ENCODE measurements at places on chromosomes 7 and 10.

- no peak for DNase-seq
Measured at GRCh38 chr7:134916171-134916883, 70.0 kb upstream of the AGBL3 start.

DNA sequence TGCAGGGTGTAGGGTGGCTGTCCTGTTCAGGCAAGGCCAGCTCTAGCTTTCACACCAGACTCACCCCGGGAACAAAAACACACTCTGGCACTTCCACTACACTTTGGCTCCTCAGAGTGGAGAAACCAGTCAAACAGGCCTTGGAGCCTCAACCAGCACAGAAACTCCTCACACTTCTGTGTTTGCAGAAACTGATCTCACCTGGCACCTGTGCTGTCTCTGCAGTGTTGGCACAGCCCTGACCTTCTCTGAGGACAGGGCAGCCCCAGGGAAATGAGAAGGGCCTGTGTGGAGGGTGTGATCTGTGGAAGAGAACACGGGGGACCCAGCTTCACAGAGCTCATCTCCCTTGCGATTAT is 4.1 kb upstream of the CALML5 start:
- DNase-seq, result no peak

DNA sequence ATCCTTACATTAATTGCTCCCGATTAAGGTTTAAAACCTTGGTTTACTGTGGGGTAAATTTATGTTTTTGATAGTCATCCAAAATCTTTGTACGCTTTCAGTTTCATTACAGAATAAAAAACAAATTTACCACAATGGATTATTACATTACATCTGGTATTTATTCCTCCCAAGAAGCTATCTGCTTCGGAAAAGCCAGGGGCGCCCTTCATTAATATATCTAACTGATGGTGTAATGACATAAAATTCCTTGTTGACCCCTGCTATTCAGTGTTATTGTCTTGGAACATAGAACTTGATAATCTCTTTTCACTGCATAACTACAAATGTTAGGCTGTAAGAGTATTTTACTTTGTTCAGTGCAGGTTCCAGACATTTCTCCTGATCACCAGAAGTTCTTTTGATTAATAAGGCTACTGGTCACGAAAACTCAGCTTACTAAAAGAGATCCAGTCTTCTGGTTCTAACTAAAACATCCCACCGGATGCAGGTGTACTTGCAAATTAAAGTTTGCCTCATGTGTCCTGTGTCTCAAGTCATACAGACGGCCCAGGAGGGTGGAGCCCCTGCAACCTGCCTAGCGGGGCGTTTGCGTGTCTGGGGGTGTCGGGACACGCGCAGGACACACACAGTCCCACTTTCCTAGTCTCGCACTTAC is 581 bp upstream of the GLCCI1 start:
- peak; percentile 84 for DNase-seq

GRCh38 chr7:28570970-28571288 is 158.6 kb downstream of the CREB5 start:
- DNase-seq, result no peak

DNA sequence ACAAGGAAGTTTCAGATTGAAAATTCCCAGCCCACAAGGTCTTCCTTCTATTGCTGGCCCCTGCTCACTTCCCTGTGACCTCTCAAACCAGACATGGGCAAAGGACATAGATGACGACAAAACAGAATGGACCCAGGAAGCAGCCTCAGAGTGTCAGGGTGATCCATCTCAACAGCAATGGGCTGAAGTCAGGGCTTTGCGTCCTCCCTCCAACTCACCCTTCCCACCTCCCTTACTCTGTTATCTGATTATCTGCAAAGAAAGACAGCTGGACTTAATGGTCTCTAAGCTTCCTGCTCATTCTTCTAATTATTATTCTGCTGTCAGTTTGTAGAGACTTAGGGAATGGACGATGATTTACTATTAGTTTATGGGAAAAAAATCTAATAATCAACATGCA is 115.9 kb downstream of the PIP4K2A start:
- DNase-seq, result no peak

DNA sequence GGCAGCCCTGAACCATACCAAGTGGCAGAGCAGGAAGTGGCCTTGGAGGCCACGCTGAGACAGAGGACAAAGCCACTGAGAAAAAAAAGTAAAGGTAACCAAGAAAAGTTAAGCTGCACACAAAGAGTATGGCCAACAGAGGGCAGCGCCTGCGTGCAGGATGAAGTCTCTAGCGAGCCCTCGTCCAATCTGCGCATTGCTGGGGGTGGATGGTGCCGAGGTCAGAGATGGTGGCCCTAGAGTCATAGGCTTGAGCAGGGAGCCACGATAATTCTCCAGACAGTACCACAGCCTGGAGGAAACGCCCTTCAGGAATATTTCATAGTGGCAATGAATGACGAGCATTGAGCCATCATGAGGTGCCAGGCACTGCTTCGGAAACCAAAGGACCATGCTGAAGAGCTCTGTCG is 9.7 kb downstream of the ATP6V0E2 start:
- peak; percentile 49 for DNase-seq

- no peak for DNase-seq
Measured at GRCh38 chr10:106360870-106361269, 803.6 kb downstream of the SORCS1 start.

DNA sequence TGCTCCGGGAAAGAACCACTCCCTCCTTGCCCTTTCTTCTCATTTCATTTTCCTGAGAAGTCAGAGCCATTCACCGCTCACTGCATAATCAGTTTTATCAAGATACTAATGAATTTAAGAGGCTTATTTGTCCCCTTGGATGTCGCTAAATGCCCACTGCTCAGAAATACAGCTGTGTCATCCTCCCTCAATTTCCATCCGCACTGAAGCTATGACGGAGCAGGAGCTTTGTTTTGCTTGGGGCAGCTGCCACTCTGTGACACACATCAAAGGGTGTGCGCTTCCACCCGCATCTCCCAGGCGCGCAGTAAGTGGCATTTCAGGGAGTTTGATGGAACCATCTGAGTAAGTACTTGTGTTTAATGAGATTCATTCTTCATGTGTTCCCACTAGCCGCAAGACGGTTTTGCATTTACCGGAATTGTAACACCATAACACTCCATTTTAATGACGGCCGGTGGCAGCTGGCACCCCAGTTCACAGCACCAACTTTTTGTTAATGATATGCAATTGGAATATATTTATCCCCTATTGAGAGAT is 103.8 kb upstream of the PARD3 start:
- peak; percentile 27 for DNase-seq

- no peak for DNase-seq
Measured at GRCh38 chr7:154674191-154674590, 328.7 kb downstream of the PAXIP1 start.

DNA sequence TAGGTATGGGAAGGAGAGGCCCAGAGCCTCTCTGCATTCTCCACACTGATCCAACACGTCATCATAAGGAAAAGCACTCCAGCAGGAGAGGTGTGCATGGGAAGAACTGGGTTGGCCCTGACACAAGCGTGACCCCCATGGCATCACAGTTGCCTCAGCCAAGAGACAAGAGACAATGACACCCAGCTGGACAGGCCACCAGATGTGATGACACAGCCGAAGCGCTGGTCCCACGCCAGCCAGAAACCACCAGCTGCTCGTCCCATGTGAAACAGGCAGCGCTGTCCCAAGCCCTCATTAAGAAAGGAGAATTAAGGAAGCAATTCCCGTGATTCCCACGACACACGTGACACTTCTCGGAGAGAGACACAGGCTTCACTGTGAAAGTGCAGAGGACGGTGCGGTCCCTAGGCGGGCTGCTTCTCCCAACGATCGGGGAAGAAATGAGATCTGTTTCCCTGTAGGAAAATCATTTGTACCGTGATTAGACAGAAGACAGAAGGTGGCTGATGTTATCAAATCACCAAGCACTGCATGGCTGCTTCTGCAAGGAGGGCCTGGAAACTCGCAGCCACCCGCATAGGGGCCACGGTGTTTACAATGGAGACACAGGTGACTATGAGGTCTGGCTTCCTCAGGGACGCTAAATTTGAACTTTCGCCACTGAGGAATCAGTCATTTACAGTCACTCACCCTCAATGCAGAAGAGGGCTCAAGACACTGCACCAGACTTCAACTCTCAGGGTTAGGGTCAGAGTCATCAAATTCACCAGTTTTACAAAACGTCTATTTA is 74.5 kb downstream of the DIP2C start:
- DNase-seq, result no peak

- no peak for DNase-seq
Measured at GRCh38 chr10:96468845-96469244, 44.9 kb downstream of the TLL2 start.

DNA sequence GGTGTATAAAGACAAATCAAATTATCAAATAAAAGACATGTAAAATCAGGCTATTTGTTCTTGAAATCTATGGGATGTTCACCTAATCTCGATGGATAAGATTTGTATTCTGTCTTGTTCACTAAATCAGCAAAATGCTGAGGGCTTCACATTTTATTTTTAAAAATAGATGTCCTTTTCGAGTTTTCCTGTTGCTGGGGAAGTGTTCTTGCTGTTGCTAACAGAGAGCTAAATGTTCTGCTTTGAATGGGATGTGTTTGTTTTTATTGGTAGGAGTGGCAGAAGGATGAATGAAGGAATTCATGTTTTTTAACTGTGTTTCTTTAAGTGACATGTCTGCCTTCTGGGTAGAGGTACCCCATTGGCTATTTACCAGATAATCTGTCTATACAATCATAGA is 7.3 kb upstream of the SNX13 start:
- DNase-seq, result no peak

DNA sequence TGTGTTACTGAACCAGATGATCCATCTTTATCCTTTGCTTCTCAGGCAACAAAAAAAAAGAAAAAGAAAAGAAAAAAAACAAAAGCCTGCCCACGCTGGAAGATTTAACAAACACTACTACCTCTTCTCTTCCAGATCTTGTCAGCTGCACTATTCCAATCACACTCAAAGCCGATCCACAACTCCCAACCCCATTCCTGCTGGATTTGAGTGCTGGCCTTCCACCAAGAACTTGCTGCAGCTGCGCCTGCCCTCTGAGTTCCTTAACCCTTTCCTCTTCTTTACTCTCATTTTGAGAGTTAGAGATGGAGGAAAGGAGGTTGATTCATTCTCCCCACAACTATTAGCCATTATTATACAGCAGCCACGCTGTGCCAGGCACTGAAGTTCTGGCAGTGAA is 16.0 kb upstream of the ITGA8 start:
- no peak for DNase-seq

- DNase-seq, result no peak
Measured at GRCh38 chr7:94182721-94183120, 178.6 kb upstream of the BET1 start.

- DNase-seq, result peak; percentile 45
Measured at GRCh38 chr10:113058523-113059370, 108.7 kb downstream of the TCF7L2 start.

GRCh38 chr10:4247379-4247778 is 462.4 kb upstream of the KLF6 start:
- DNase-seq, result no peak

DNA sequence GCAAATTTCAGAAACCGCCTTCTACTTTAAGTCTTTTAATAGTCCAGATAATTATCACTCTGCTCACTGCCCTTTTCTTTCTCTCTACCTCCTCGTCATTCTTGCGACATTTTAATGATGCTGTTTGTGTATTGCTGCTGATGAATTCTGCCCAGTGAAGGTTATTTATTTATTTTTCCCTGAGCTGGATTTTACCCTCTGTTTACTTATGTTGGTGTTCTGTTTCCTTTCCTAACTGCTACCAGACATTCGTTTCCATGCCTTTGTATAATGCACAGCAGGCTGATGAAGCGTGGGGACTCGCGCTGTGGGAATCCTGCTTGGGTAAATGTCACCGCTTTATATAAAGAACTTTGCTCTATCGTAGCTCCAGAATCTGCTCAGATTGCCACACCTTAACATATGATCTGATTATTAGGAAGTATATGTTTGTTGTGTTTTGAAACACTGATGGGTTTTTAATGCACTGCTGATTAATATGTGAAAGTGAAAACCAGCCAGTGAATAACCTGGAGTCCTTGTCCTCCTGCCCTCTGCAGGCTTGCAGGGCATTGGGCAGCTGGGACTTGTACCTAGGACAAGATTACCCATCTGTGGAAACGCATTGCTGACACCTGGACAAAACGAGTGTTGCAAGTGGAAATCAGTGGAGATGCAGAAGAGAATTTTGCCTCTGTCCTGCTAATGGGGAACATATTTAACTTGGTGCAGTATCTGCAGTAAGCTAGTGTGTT is 291.5 kb downstream of the SDK1 start:
- no peak for DNase-seq

DNA sequence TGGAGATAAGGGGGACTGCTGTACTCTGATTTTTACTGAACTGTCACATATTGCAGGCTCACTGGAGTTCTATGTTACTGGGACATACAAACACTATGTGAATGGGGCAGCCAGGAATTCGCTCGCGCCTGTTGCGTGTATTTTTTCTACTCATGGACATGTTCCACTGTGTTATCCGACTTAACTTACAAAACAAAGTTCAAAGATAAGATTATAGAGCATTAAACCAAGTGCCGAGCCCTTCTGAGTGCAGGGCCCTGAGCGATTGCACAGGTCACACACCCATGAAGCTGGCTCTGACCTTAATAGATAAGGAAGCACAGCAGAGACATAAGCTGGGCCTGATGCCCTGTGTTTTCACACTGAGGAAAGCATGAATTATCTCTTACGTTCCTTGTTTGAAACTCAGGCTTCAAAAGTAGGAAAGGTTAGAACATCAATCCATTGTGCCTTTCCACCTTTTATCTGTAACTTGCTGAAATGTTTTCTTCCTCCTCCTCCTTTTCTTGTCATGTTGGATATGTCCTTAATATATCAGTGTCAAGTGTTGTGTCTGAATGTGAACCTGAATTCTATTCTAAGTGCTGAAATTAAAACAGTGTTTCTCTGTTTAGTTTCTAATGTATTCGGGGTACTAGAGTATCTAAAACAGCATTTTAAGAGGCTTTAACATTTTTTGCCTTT is 273.8 kb downstream of the AUTS2 start:
- DNase-seq, result no peak

GRCh38 chr10:100348389-100348927 is 1.4 kb downstream of the SCD start:
- no peak for DNase-seq

GRCh38 chr10:35379226-35380137 is 43.2 kb downstream of the CCNY start:
- DNase-seq, result no peak

- DNase-seq, result peak; percentile 41
Measured at GRCh38 chr10:21078410-21079329, 181.6 kb upstream of the NEBL start.

GRCh38 chr7:139231513-139232376 is 708 bp downstream of the UBN2 start:
- DNase-seq, result peak; percentile 59

- DNase-seq, result no peak
Measured at GRCh38 chr10:131444286-131444685, 132.8 kb upstream of the TCERG1L start.

GRCh38 chr10:97307441-97307840 is 11.6 kb upstream of the FRAT1 start:
- DNase-seq, result no peak

GRCh38 chr7:141231018-141231792 is 157.3 kb downstream of the TMEM178B start:
- no peak for DNase-seq

DNA sequence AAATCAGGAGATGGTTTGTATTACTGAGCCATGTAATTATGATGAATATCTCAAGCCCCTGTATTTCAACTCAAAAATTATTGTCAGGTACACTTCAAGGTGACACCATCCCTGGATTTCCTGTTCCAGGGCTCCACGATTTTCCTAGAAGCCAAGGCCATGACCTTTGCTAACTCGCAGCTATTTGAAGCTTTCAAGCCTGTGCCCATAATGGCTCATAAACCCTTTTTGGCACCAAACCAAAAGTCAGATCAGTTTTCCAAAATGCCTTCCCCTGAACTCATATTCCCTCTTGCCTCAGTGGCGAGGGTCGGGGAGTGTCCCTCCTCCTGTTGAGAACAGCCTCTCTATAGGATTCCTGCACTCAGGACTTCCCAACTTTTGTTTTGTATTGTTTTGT is 70.8 kb downstream of the HIP1 start:
- no peak for DNase-seq
